ENCODE measurements at places on chromosomes 12 and 14.

GRCh38 chr12:127307528-127307927 is 959.4 kb upstream of the TMEM132C start:
- no peak for DNase-seq

DNA sequence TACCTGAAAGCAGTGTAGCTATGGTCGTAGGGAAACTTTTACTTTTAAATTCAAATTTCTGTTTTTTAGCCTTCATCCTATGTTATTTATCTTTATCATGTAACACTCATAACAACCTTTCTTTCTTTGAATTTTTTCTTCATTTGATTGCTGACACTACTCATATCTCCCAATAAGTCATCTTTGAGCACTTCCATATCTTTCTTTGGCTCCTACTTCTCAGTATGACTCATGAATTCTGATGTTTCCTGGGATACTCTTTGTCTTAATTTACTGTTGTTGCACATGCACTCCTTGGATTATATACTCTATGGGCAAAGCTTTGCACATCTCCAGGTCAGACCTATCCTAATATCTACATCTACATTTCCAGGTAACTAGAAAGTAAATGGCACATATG is 18.1 kb upstream of the IAPP start:
- DNase-seq = no peak

DNA sequence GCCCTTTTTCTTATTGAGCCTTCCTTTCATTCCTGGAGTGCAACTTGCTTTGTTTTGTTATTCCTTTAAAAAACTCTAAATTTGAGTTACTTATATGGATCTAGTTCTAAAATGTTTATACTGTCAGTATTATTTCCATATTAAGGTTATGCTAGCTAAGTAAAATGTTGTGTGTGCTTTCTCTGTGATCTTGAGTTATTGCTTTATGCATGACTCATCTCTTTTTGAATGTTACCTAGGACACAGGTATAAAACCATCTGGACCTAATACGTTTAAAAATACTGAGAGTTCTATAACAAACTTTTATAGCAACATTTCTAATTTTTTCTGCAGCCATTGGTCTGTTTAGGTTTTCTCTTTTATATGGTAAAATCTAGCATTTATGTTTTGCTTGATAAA is 132.8 kb upstream of the LGR5 start:
- no peak for DNase-seq

DNA sequence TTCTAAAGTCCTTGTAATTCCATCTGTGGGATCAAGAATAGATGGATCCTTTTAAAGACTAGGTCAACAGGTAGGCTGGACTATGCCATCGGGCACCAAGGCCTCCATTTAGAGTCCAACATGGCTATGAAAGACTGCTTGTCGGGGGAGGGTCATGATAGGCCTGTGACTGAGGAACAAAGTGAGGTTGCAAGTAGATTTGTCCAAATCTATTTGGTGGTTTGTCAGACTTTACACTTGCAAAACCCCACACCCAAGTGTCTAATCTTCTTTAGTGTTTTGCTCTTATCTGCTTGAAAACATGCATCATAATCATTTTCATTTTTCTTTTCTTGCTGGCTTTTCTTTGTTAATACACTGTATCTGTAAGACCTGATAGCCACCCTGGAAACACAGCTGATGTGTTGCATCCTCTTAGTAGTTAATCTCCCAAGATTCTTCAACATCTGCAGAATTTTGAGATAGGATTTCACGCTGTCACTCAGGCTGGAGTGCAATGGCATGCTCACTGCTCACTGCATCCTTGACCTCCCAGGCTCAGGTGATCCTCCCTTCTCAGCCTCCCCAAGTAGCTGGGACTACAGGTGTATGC is 50.3 kb downstream of the TDP1 start:
- DNase-seq = no peak

DNA sequence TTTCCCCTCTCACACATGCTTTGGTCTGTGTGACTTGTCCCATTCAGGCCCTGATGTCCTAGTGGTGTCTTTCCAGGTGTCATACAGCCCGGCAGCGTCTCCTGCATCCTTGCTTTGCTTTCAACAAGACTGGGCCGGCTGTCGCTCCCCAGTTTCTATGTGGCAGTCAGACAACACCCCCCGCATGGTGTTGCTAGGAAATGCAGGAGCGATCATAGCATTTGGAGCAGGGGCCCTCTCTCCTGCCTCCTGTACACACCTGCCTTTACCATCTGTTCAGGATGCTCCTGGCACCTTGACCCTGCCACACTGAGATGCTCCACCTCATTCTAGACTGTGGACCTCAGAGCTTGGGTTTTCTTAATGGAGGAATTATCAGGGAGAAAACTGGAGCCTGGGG is 29.5 kb downstream of the CACNA1C start:
- DNase-seq = no peak

DNA sequence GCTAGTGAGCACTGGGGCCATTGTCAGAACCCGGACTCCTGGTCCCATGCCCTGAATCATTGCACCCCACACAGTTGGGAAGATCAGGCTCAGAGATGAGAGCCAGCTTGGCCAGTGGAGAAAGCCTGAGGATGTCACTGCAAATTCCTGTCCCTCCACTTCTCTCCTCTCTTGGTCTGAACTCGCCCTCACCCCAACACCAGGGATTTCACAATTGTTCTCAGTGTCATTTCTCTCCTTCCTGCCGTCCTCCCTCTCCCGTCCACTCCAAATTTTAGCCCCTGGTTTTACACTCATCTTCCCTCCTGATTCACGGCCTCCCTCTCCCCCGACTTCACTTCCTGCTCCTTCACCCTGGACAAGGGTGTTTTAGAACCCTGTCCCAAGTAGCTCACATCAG is 11.1 kb downstream of the KRT75 start:
- no peak for DNase-seq

DNA sequence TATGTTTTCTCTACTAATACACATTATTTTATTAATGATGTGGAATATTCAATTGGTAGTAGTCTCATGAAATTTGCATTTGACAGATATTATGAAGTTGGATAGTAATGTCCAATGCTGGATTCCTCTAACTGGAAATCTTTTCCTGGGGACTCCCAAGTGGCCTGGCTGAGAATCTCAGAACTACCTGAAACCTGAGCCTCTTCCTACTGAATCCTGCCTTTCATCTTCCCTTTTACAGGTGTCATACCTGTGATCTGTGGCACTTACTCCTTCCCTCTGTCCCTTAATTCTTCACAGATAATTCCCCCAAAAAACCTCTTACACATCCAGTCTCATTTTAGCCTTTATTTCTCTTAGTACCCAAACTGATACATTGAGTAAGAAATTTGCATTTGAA is 89.7 kb upstream of the MYF6 start:
- no peak for DNase-seq

DNA sequence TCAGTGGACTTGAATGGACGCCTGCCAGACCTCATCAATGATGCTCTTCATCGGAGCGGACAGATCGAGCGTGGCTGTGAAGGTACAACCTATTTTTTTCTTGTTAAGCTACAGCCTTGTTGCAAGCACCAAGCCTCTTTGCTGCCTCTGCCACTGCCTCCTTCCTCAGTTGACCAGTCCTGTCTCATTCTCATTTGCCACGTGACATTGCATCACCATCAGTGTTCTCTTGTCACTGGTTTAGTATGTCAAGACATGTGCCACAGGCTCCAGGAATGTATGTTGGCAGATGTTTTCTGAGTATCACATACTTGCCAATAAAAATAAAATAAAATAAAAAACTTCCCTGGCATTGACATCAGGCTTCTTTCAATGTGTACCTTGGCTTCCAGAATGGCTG is 798.1 kb downstream of the NRXN3 start:
- DNase-seq = no peak

DNA sequence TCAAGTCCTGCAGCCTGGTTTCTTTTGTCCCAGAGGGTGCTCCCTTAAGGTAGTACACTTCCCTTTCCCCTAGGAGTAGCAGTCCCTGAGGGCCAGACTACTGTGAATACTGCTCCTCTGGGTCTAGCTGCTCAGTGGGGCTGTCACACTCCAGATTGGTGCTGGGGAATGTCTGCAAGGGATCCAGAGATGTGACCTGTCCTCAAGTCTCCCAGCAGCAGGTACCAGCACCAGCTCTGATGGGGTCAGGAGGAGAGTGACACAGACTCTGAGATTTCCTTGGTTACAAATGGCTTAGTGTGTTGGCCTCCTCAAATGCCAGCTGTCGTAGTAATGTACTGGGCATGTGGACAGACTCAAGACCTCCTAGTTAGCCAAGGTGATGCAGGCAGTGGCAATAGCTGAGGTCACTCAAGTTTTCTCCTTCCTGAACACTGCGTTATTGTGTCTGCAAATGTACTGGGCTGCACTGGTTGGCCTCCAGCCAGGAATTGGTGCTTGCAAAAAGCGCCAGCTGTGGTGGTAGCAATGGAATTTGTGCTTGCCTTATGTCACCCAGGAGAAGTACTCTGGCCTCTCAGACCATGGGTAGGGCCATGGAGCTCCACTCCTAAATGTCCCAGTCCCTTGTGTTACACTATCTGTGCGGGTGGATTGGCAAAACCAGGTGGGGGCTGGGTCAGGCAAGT is 36.4 kb upstream of the AEBP2 start:
- DNase-seq = no peak

GRCh38 chr14:64569138-64569631 is 19.4 kb downstream of the PPP1R36 start:
- DNase-seq = no peak

GRCh38 chr12:80636832-80637231 is 70.6 kb upstream of the MYF6 start:
- DNase-seq = no peak

- DNase-seq = no peak
These were observed 84.0 kb downstream of the LRP6 start for GRCh38 chr12:12182703-12183365.

DNA sequence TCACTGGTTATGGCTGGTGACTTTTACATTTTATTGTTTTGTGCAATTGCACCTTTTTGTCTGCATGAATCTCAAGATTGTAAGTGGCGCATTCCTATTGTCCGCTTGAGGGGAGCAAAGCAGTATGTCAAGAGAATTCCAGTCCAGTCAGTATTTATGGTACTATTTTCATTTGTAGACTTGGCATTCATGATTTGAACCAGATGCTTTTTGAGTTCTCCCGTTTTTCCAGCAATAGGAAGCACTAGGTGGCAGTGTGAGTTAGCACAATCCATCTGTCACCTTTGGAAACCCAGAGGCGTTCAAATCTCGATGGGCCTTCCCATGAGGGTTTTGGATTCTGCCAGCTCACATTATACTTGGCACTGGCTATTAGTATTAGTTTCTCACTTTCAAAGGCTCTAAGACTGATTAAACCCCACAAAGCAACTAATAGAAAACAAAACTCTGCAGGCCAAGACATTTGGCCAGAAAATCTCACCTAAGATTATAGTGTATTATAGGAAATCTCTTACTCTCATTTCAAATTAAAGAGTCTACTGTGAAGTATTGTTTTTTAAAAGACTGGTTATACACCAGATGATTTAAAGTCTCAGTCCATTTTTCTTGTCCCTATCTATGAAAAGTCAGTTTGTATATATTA is 2.2 kb downstream of the DACT1 start:
- DNase-seq = peak; percentile 68

GRCh38 chr14:56903304-56903969 is 93.2 kb upstream of the OTX2 start:
- DNase-seq = no peak

DNA sequence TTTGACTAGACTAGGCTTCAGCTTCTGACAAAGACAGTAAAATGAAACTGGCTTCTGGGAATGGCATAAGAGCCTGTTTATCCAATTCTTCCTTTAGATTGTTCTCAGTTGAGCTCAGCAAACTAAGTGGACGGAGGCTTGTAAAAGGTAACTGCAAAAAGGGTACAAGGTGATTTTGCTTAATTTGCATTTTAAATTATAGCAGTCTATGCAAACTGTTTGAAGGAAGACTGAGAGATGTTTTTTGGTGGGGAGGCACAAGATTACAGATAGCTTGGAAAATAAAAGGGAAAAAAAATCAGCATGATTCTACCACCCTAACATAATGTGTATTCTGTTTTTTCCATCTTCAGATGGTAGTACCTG is 5.0 kb downstream of the SUSD6 start:
- DNase-seq = no peak

DNA sequence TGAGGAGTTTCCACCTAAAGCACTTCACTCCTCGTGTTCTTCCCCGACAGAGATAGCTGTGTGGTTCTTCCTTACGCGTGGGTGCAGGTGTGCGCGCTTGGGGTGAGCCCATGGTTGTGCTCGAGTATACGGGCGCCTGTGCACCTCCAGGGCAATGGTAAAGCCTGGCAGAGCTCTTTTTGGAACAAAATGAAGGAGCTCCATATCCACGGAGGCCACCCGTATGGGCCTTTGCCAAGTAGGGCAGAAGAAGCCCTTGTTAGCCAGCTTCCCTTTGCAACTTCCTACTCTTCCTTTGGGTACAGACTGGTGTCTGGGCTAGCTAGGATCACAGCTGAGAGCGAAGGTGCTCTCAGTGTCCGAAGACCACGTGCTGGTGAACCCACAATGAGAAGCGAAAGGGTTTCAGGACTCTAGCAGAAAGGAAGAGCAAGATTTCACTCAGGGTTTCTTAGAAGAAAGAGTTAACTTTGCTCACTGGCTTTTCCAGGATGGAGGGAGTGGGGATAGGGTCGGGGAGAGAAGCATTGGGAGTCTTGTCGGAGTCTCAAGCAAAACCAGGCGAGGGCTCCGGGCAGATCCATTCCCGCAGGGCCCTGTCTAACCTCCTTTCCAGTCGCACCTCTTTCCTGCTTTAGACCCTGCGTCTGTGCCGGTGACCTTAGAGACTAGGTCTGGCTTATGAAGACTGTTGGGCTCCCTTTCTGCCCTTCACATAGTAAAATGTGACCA is 960 bp upstream of the LRFN5 start:
- peak; percentile 88 for DNase-seq

DNA sequence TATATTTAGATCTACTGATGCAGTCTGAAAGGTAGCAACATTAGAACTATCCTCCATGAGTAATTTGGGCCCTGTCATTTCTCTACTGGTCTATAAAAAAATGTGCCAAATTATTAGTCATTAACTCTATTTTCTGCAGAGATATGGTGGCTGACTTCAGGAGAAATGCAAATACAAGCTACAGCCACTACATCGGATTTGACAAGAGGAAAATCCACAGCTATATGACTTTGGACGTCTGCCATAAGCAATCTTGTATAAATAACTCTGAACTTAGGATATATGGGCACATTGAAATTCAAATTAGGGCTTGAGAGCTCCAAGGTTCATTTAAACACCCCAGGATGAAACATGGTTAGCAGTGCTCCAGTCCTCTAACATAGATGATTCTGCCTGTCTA is 983.0 kb upstream of the LRFN5 start:
- no peak for DNase-seq

- DNase-seq = no peak
These were observed 79.8 kb upstream of the FSCB start for GRCh38 chr14:44586910-44587309.

GRCh38 chr14:100408350-100409002 is 85.3 kb downstream of the SLC25A47 start:
- no peak for DNase-seq

- peak; percentile 72 for DNase-seq
These were observed 4.7 kb downstream of the LRP1-AS start for GRCh38 chr12:57142727-57143126.

DNA sequence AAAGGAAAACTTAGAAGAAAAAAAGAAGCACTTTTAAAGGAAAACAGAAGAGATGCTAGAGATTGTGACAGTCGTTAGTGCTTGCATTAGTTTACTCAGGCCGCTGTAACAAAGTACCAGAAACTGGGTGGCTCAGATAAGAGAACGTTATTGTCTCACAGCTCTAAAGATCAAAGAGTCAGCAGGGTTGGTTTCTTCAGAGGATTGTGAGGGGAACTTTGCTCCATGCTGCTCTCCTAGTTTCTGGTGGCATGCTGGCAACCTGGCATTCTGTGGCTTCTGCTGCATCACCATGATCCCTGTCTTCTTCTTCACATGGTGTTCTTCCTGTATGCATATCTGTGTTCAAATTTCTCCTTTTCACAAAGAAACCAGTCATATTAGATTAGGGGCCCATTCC is 119.4 kb upstream of the PLEKHA5 start:
- DNase-seq = no peak

GRCh38 chr12:54131641-54132280 is 57.0 kb downstream of the SMUG1 start:
- no peak for DNase-seq

Data from retina (tissue), 1 donor.